SK-N-DZ (cell line): ENCODE measurements at places on chromosomes 5 and 9.

- DNase-seq, result no peak
Measured at GRCh38 chr5:174235221-174236011, 189.9 kb downstream of the NSG2 start.

DNA sequence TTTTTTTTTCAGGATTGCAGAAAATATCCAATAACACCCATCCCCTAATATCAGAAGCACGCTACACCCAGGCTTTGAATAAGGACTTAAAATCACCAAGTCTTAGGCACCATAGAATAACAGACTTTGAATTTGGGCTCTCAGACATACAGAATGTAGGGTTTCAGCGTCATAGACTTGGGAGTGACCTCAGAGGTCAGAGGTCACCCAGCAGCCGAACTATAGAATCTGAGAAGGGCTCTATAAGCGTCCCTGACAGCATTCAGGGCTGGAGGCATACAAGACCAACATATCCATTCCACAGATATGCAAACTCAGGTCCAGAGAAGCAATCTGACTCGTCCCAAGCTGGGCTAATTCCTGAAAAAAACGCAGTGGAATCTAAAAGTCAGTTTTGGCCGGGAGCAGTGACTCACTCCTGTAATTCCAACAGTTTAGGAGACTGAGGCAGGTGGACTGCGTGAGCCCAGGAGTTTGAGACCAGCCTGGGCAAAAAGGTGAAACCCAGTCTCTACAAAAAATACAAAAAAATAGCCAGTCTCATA lies 34.7 kb downstream of the SLC6A7 start:
- no peak for DNase-seq

DNA sequence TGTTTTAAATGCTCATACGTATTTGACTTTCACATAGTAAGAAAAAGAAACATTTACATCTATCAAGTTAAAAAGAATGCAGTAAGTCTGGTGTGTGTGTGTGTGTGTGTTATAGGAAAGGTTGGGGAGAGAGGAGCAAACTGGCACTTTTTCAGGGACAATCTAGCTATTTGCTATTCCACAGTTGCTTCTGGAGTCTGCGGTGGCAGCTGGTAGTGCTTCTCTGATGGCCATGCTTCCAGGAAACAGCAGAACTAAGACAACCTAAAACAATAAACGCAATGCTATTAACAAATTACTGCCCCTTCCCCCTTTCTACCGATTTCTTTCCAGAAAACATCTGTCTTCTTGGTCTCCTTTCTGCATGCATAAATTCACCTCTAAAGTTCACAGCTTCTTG lies 70.0 kb upstream of the CDH10 start:
- DNase-seq, result peak; percentile 26

GRCh38 chr5:25567881-25568280 lies 923.1 kb upstream of the CDH10 start:
- DNase-seq, result no peak

GRCh38 chr5:106047341-106047740 lies 1623.4 kb downstream of the EFNA5 start:
- DNase-seq, result no peak

DNA sequence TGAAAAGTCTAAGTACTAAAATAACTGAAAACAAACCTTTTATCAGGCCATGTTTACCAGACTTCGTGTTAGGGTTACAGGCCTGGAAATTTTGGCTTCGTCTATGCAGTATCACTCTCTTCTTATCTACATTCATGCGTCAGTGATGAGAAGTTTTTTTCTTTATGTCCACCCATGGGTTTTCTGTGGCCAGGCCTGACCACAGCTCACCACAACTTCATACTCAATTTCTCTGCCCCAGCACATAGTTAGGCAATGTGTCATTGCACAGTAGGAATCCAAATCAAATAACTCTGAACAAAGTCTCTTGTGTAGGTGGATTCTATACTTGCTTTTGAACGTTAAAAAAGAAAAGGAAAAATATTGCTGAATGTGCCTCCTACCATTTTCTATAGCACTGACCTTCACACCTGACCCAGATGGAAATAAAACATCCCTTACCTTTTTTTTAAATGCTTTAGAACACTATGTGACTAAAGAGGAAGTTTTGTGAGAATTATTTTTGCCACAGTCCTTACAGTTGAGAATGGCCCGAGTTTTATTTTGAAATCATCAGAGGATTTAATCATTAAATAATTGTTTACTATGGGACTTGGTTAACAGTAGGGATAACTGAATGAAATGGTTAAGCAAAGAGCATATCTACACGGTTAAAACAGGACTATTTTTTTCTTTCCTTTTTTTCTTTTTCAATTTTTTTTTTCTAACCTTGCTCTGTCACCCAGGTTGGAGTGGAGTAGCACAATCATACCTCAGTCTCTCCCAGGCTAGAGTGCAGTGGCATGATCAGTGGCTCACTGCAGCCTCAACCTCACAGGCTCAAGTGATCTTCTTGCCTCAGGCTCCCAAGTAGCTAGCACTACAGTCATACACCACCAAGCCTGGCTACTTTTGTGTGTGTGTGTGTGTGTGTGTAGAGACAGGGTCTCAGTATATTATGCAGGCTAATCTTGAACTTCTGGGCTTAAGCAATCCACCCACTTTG lies 1247.0 kb upstream of the ACO1 start:
- DNase-seq, result no peak

GRCh38 chr5:1401536-1402138 lies 43.6 kb downstream of the SLC6A3 start:
- DNase-seq, result no peak

DNA sequence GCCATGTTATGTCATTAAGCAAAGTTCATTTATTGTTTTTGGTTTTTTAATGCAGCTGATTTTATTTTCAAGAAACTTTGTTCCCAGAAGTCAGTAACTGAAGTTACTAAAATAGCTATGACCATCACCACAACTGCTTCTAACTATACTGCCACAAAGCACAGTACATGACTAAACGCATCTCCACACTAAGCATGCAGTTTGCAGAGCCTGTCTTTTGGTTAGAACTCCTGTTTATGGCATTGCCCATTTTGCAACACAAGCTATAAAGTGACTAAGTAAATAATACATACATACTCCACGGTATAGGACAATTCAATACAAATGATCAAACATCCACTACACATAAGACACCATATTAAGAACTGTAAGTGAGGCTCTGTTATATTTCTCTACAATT lies 109.7 kb downstream of the MLLT3 start:
- DNase-seq, result no peak

DNA sequence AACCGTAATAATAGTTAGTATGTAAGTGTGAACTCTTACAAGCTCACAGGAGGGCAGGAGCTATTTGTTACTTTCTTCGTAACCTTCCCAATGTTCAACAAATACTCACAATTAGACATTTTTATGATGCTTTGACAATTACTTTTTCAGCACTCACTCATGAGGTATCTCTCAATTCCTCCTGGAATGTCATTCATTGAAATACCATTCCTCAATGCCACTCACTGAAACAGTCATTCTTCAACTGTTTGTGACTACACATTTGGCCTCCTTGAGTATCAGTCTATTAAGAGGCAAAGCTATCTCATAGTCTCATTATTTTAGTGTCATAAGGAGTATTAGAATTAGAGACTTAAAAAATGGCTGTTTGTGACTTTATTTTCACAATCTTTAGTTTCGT lies 734.1 kb upstream of the DMAC1 start:
- no peak for DNase-seq

- DNase-seq, result no peak
Measured at GRCh38 chr5:118924006-118924389, 64.3 kb downstream of the DTWD2 start.

DNA sequence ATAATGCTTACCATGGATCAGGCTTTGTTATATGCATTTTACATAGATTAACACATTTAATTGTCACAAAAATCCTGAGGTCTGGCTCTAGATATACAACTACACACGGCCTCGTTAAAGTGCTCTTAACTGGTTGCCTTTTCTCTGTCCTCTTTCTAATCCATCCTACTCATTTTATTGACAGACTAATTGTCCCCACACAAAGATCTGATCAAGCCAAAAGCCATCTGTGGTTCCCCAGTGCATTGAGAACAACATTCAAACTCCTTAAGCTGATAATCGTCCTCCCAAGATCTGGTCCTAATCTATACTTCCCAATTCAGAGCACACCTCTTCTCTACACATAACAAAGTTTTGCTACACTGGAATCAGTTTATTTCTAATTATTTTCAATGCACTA lies 23.9 kb upstream of the PPP2R2B start:
- DNase-seq, result peak; percentile 67

GRCh38 chr5:10466446-10467073 lies 24.9 kb downstream of the ROPN1L start:
- no peak for DNase-seq
